ENCODE measurements at places on chromosomes 16 and 17.
A peak's percentile ranks its signal among the peaks of the same experiment; 100 is the strongest.

DNA sequence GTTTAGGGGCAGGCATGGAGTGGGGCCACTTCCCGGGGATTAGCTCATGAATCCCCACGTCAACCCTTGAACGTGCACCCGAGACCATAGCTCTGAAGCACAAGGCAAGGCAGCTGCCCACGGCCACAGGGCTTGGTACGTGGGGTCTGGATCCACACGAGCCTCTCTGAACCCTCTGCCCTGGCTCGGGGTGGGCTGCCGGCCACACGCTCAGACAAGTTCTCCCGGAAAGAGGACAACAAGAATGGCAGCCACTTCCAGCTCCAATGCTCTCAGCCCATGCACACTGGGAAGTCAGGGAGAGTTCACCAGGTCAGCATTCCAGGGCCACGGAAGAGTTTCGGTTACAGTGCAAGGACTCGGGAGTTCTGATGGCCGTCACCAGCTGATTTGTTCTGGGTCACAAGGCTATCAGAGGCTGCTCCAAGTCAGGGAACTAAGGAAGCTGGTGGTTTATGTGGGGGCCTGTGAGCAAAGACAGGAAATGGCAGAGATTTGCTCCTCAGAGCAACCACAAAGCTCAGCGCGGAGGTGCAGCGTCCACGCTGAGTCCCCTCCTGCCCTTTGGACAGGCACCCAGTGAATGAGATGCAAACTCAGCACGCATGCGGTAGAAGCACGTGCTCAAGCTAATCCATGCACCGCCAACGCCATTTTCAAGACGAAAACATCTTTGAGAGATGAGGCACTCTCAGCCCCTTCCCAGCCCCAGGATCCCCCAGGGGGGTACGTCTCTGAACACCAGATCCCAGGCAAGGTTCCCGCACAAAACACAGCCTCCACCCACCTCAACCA, 356.4 kb downstream of the FOXL1 start:
- no peak for DNase-seq

GRCh38 chr16:89049484-89050118, 44.1 kb upstream of the ACSF3 start:
- no peak for DNase-seq

DNA sequence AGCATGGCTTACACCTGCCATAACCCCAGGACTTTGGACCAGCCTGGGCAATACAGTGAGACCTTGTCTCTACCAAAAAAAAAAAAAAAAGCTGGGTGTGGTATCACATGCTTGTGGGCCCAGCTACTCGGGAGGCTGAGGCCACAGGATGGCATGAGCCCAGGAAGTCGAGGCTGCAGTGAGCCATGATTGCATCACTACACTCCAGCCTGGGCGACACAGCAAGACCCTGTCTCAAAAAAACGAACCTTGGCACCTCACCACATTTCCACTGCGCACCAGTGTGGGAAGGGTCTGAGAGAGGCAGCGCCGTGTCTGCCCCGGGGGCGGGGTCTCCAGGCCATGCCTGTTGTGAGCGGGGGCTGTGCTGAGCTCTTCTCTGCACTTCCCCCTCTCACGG, 6.3 kb downstream of the ACSF3 start:
- DNase-seq: peak; percentile 64

- DNase-seq: peak; percentile 62
Observed at GRCh38 chr17:43418441-43419374, 19.9 kb downstream of the ARL4D start.

GRCh38 chr16:56260378-56261160, 69.3 kb downstream of the GNAO1 start:
- DNase-seq: no peak

DNA sequence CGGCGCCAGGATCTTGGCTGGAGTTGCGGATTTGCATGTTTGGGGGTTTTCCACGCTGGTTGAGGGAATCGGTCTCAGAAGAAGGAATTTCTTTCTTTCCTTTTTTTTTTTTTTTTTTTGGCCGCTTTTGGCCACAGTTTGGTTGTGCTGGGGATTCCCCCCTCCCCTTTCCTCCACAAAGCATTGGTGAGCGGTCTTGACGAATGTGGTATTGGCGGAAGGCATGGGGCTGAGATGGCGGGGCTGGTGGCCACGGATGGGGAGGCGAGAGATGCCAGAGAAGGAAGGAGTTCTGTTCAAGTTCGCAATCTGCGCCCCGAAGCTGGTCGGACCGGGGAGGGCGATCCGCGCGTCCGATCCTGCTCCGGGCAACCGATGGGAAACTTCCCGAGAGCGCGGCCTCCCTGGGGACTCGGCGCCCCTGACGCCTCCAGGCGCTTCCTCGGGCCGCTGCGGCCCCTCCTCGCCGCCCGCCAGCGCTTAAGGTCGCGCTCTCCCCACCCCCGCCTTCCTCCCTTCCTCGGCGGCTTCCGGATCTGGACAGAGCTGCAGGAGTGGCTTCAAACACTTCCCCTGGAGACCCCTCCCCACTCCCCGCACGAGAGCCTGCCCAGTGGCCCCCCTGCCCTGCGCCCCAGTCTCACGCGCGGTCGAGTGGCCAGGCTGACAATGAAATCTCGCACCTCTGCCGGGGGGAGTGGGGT, 43.2 kb downstream of the RAI1 start:
- DNase-seq: peak; percentile 58

DNA sequence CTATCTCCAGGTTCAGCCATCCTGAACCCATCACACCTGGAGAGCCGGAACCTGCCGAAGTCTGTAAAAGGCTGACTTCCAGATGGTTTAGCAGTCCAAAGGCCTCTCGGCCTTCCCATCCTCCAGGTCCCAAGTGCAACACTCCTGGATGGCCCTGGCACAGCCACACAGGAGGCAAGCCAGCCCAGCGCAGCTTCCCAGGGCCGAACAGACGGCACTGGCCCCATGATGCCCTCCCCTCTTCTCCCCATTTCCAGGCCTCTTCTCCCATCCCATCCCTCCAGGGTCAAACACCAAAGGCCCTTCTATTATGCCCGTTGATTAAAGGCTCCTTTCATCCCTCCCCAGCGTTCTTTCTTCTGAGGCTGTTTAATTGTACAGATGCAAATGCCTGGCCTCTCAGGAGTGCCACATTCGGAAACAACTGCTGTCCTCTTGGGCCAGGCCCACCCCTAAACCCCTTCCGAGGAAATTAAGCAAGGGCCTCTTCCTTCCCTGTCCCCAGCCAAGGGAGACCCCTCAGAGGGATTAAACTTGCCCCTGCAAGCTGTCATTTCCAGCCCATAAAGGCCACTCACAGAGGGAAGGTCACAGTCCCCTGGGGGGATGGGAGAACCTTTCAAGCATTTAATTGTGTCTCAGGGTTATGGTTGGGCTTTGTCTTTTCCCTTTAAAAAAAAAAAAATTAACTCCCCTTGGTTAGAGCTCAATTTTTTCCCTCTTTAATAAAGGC, 30.8 kb downstream of the AXIN2 start:
- DNase-seq: peak; percentile 34

GRCh38 chr16:18018376-18018775, 318.2 kb downstream of the NPIPA8 start:
- DNase-seq: no peak

GRCh38 chr17:59859444-59860025, 33.2 kb downstream of the TUBD1 start:
- DNase-seq: no peak

GRCh38 chr17:56808503-56808902, 25.2 kb downstream of the C17orf67 start:
- DNase-seq: no peak

DNA sequence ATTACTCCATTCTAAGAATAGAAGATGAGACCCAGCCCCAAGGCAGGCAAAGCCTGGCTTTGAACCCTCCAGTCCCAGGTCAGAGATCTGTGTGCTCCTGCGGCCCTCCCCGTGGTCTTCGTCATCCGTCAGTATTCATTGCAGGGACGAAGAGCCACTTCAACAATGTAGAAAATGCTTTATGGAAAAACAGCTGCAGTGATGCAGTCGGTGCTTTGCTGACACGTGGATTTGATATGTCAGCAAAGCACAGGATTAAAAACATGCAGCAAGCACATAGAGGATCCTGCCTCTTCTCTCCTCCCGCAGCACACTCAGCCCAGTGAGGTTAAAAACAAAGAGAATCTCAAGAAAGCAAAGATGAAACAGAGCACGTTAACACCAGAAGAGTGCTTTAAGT, 117.1 kb upstream of the AXIN2 start:
- DNase-seq: no peak

GRCh38 chr17:28760601-28761562, 17.1 kb downstream of the TRAF4 start:
- peak; percentile 79 for DNase-seq

- no peak for DNase-seq
Observed at GRCh38 chr16:88758227-88758943, 26.6 kb downstream of the PIEZO1 start.

- peak; percentile 69 for DNase-seq
Observed at GRCh38 chr17:7560172-7561027, 1.3 kb upstream of the SENP3 start.

GRCh38 chr17:80743181-80743771, 198.6 kb downstream of the RPTOR start:
- DNase-seq: peak; percentile 79

- peak; percentile 63 for DNase-seq
Observed at GRCh38 chr16:66728117-66728787, 23.2 kb downstream of the DYNC1LI2 start.

DNA sequence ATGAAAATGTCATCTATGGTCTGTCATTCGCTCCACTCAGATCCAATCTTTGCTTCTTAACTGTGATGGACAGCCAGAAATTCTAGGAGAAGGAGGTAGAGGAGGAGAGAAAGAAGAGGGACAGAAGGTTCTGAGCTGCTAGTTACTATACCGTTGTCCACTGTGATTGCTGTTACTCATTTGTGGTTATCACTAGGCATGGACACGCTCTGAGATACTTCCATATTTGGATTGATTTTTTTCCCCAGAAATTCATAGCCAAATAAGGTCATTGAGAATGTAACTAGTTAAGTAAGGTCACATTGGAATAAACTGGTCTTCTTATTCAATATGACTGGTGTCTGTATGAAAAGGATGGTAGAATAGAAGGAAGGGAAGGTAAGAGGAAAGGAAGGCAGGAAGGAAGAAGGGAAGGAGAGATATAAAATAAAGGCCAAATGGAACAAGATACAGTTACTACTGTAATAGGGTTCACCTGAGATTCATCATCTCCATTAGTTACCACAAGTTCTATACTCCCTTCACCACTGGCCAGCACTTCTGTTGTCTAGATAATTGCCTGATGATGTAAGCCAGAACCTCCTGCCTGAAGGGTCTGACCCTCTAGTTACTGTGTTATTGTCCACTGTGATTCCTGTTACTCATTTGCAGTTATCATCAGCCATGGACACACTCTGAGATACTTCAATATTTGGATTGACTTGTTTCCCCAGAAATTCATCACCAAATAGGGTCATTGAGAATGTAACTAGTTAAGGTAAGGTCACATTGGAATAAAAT, 2.9 kb downstream of the KRTAP9-7 start:
- no peak for DNase-seq

DNA sequence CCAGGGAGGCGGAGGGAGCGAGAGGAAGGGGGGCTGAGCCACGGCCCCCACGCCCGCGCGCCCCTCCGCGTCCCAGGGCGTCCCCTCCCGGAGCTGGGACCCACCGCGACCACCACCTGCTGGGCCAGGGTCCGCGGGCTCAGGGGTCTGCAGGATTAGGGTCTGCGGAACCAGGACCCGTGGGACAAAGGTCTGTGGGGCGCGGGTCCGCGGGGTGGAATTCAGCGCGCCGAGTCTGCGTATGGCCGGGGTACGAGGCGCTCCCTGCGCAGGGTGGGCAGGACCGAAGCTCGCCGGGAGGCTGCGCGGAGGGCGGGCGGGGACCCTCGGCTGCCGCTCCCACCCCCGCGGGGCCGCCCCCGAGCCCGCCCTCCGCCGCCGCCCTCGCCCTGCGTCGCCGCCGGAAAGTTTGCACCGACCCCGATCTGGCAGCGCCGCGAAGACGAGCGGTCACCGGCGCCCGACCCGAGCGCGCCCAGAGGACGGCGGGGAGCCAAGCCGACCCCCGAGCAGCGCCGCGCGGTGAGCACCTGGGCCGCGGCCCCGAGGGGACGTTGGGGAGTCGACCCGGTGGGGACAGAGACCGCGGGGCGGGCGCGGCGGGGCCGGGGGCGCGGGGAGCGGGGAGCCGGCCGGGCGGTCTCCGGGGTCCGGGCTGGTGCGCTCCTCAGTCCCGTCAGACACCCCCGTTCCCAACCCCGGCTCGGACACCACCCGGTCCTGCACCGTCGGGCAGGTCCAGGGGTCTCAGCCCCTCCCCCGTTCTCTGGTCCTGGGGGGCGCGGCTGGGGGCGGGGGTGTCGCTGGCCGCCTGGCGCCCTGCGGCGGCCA, at the start of gene GCGR:
TSS of gene GCGR (plus strand) at position 423 of the 831 bp plus-strand sequence. CDS start 4,869 bp downstream, outside the sequence.
- no peak for DNase-seq

DNA sequence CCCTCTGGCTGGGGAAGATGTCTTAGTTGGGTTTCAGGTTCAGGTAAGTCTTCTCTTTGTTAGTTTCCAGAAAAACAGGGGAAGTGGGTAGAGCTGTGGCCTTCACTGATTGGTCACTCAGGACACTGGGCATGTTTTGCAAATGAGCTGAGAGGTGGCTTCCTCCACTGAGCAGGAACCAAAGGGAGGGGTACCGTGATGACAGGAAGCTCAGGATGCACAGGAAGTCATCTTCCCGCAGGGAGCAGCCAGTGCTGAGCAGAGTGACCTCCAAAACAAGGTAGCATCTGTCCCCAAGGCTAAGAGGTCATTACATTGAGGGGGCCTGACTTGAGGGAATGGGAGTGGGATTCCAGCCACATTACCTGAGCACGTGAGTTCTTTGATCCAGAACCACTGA, 5.6 kb downstream of the NT5C start:
- no peak for DNase-seq

GRCh38 chr17:36935671-36936454, 1.4 kb upstream of the LHX1 start:
- no peak for DNase-seq

DNA sequence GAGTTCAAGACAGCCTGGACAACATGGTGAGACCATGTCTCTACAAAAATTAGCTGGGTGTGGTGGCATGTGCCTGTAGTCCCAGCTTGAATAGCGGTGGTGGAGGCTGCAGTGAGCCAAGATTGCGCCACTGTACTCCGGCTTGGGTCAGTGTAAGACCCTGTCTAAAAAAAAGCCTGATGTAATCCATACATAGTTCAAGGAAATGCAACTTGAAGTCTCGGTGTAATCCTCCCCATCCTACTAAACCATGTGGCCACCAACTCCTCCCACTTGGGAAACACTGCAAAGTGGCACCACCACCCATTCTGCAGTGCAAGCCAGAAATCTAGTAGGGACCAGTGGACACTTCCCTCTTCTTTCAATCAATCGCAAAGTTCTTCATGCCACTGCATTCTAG, 5.4 kb upstream of the KPNB1 start:
- DNase-seq: no peak

DNA sequence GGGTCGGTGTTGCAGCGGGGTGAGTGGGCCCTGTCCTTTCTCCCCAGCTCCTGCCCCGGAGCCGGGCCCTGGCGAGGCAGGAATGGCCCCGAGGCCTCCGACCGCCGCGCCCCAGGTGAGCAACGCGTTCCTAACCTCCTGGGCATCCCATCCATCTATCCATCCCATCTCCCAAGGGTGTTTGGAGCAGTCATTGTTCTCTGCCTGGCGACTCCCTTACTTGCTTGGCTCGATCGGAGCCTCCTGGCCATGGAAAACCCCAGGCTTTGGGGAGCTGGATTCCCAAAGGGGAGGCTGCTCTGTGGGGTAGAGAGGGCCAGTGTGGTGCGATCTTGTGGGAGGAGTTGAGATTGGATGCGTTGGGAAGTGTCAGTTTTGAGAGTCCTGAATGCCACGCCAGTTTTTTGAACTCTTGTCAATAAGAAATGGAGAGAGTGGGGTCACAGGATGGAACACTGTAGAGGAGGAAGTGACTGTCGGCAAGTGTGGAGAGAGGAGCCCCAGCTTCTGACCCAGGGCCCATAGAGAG, 684 bp downstream of the ZFP90 start:
- DNase-seq: no peak

GRCh38 chr16:31214708-31215286, 878 bp downstream of the TRIM72 start:
- no peak for DNase-seq

- DNase-seq: no peak
Observed at GRCh38 chr16:66728804-66729203, 22.6 kb downstream of the DYNC1LI2 start.
